Inflammatory macrophage treated with lipopolysaccharide for 1 hour (primary cell): ENCODE measurements at places on chromosomes 1 and 21.

- DNase-seq = no peak
These were observed 149.6 kb downstream of the RHOU start for GRCh38 chr1:228884615-228885566.

DNA sequence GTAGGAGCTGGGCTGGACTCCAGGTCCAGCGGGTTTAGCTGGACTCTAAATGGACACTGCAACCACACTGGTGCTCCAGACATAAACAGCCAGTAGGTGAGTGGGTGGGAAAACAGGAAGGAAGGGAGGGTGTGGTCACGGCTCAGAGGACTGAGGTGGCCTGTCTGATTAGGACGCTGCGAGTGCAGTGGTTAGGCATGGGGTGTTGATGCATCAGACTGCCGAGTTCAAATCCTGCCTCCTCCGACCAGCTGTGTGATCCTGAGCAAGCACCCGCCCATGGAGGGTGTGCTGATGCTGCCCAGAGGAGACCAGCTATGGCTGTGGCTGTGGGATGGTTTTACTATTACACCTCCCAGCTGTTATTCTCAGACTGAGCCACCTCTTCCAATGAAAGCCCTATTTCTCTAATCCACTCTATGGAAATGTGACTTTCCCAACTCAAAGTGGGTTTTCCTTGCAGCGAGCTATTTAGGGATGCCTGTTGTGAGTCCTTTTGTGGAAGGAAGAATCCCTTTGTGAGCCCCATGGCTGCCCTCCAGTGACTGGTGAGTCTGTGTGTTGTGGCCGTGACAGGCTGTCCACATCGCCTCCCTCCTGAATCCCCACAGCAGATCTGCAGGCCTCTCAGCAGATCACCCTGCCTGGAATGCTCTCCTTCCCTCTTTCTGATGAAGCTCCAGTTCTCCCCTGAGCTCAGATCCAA is 56.6 kb upstream of the EDN2 start:
- DNase-seq = peak; percentile 88

- DNase-seq = no peak
These were observed 25.0 kb upstream of the IVNS1ABP start for GRCh38 chr1:185342017-185342416.

DNA sequence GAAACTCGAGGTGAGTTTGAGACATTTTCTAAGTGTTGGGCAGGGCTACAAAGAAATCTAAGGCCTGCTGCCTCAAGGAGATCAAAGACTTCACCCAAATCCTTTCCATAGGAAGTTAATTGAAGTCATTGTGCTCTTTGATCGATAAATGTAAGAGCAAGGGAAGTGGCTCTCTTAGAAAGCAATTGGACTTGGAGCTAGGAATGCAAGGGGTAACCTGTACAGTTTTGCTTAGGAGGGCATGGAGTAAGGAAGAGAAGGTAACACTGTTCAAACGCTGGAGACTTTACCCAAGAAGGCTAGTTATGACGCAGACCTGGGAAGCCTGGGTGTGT is 418.0 kb upstream of the PROX1 start:
- DNase-seq = no peak

DNA sequence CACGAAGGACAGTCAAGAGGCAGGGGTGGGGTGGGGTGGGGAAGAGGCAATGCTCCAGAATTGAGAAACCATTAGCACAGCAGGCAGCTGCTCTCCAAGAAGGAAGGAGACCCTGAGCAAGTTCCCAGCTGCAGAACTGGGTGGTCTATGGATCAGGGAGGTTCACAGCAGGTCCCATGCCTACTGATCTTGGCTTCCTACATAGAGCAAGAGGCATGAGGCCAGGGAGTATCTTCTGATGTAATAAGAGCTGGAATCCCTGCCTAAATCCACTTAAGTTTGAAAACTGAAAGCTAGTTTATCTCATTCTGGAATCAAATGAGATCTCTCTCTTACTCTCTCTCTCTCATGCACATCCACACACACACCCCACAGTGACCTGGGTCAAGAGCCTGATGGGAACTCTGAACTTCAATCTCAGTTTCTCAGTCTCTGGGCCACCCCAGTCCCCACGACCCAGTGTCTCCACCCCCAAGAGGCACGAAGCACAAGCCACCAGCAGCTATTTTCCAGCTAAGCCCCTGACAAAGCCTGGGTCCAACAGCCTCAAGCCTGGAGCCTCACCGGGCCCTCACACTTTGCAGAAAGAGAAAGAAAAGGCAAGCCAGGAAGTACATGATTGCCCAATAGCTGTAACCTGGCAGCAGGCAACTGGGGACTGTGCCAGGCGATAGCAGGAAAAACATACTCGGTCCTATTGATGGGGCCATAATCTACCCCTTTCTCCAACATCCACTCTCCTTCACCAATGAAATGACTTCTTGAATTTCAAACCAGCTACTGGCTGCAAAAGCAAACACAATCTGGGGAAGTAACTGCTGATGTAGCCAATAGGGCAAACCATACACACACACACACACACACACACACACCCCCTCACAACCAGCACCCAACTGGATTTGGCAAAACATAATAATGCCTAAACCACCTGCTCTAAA is 2.2 kb downstream of the NUAK2 start:
- peak; percentile 44 for DNase-seq

DNA sequence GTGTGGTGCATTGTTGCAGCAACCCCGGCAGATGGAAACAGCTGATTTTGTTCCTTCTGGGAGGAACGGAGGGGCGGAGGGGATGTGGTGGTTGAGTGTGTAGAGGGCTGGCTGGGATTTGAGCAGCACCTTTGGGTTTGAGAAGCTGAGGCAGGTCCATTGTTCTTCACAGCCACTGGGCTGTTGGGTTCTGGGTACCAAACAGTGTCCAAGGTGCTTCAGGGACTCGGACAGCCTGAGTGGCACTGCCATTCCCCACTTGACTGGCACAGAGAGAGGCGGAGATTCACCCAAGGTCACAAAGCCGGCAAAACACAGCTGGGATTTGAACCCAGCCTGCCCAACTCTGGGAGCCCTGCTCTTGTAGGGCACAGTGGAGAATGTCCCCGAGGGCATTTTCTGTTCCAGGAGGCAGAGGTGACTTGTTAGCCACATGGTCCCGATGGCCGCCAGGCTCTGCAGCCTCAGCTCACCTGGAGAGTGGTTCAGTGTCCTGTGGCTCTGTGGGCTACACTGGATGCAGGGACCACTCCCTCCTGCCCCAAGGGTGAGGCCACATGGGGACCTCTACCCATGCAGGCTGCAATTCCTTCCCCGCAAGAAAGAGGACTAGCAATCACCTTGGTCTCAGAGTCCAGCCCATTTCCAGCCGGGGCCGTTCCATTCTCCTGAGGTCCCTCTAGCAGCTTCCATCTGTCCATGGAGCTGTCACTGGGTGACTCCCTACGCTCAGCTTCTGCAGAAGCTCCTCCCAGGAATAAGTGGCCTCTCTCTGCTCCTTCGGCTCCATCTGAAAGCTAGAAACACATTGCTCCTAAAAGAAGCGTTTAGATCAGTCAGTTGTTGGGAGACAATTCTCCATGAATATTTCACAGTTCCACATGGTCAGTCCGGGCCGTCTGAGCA is 31.2 kb upstream of the C1orf174 start:
- no peak for DNase-seq

GRCh38 chr1:183277821-183278738 is 92.0 kb downstream of the LAMC2 start:
- DNase-seq = no peak
